CD4-positive, alpha-beta T cell treated with Interleukin-21 for 1 hour (primary cell): ENCODE measurements at places on chromosomes 5 and 9.

DNA sequence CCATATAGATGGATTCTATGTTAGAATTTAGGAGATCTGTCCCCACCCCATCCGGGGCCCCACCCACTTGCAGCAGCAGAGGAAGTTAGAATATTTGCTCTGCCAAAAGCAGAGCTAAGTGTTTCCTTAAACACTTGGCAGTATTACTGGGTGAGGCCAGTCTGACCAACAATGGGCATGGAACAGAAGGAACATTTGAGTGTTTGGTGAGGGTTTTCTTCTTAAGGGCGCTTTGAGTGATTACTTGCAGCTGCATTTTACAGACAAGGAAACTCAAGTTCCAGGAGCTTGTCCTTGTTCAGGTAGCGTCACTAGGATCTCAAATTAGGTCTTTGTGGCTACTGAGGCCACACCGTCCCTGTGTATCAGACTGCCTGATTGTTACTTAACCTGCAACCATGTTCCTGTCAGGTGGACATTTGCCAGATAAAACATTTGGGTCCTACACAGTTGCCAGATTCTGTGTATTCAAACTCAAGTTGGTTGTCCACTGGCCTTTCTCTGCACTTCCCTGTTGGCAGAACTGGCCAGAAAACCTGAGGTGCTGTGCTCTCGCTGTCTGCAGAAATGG, 59.3 kb downstream of the SLC46A2 start:
- no peak for DNase-seq

GRCh38 chr5:169988206-169988605, 7.9 kb upstream of the INSYN2B start:
- no peak for DNase-seq

DNA sequence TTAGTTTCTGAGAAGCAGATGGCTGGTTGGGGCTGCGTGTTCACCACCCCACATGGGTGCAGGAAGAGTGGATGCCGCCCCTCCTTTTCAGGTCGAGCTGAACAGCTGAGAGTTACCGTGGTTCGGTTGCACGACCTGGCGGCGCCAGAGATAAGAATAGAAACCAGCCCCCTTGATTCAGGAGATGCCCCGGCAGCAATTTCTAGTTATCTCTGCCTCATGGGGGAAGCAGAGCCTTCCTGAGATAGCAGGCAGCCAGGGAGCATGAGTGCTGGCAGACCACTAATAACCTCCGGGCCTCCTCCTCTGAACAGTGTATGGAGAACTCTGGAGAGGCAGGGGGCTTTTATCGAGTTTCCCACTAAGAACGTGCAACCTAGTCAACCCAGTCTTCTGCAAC, 177.8 kb downstream of the NSG2 start:
- DNase-seq, result no peak

- no peak for DNase-seq
These were observed 103.4 kb downstream of the MED10 start for GRCh38 chr5:6274846-6275543.

DNA sequence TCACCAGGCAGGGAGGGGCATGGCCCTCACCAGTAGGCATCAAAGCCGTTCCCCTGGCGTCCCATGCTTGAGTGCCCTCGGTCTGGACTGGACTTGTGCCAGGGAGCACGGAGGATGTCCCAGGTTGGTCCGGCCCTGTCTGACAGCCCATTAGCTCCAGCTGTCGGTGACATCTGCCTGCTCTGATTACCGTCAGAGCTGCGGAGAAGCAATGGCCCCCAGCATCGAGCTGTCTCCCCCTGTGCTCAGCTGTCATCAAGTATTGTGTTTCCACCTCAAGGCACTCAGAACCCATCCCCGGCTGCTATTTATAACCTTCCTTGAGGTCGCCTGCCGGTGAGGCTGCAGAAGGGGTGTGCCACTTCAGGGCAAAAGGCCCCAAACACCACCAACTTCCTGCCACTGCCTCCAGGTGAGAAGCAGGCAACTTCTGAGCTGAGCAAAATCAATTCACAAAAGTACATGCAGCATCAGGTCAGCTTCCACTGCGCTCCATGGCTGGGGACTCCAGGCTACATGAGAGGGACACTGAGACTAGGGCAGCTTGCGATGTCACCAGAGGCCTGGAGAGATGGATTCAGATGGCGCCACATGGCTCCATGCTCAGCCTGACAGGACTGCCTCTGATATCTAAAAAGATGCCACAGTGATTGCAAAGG, 142.7 kb downstream of the C5orf15 start:
- peak; percentile 39 for DNase-seq

- no peak for DNase-seq
These were observed 47.2 kb downstream of the RAB24 start for GRCh38 chr5:177256296-177256695.

- DNase-seq, result peak; percentile 54
These were observed 25.0 kb downstream of the LMNB1 start for GRCh38 chr5:126801992-126802294.

DNA sequence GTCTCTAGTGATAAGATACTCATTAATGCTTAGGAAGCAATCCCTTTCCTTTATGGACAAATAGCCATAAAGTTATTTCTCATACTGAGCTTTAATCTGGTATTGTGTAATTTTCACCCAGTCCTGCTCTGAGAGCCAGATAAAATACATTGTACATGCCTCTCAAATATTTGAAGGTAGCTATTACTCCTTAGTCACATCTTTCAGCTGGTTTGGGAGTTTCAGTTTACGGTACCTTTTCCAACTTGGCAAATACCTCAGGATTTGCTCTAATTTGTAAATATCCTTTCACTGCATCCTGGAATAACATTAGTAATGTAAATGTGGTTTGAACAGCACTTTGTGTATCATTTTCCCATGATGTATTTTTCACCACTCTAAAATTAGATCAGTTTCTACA, 47.4 kb downstream of the ABHD17B start:
- no peak for DNase-seq

DNA sequence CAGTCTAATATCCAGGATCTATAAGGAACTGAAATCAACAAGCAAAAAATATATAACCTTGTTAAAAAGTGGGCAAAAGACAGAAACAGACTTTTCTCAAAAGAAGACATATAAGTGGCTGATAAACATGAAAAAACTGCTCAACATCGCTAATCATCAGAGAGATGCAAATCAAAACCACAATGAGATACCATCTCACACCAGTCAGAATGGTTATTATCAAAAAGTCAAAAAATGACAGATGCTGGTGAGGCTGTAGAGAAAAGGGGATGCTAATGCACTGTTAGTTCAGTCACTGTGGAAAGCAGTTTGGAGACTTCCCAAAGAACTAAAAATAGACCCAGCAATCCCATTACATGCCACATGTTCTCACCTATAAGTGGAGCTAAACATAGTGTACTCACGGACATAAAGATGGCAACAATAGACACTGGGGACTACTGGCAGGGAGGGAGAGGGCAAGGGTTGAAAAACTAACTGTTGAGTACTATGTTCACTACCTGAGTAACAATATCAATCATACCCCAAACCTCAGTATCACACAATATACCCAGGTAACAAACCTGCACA, 11.7 kb upstream of the TSSK1B start:
- DNase-seq, result no peak

GRCh38 chr5:9529041-9529480, 16.8 kb downstream of the SEMA5A start:
- DNase-seq, result no peak

GRCh38 chr5:83741571-83741970, 20.9 kb upstream of the HAPLN1 start:
- DNase-seq, result no peak

- DNase-seq, result no peak
These were observed 471 bp upstream of the GHR start for GRCh38 chr5:42422656-42423280.

- DNase-seq, result no peak
These were observed 23.3 kb downstream of the RAD1 start for GRCh38 chr5:34891981-34892380.

DNA sequence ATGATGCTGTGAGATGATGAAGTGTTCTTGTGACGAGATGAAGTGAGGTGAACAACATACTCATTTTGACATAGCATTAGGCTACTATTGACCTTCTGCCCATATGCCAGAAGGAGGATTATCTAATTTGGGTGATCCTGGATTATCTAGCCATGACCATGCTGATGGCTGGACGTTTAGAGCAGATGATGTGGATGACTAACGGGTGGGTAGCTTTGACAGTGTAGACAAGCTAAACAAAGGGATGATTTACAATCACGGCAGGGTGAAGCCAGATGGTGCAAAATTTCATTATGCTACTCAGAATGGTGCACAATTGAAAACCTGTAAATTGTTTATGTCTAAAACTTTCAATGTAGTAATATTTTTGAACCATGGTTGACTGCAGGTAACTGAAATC, 2403.4 kb upstream of the ACO1 start:
- no peak for DNase-seq

GRCh38 chr5:132425975-132426524, 56.5 kb downstream of the SLC22A5 start:
- no peak for DNase-seq

GRCh38 chr5:112010475-112010874, 253.5 kb upstream of the NREP start:
- DNase-seq, result no peak

DNA sequence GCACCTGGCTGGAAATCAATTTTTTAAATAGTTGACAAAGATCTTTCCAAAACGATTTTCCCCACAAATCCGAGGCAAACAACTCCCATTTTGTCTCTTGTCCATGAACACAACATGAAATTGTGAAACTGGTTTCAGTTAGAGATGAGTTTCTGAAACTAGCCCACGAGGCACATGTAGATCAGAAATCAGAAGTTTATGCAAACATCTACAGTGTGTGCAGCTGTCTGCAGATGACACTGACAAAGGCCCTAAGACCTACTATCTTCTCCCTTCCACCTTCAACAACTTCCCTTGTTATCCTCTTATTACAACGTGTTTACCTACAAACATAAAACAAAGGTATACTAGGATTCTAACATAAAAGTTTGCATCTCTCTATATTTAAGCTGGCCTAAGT, 183.3 kb downstream of the DIRAS2 start:
- no peak for DNase-seq

- no peak for DNase-seq
These were observed 56.8 kb downstream of the NIPAL4 start for GRCh38 chr5:157516626-157517325.

GRCh38 chr9:37668116-37668601, 17.4 kb downstream of the FRMPD1 start:
- no peak for DNase-seq

DNA sequence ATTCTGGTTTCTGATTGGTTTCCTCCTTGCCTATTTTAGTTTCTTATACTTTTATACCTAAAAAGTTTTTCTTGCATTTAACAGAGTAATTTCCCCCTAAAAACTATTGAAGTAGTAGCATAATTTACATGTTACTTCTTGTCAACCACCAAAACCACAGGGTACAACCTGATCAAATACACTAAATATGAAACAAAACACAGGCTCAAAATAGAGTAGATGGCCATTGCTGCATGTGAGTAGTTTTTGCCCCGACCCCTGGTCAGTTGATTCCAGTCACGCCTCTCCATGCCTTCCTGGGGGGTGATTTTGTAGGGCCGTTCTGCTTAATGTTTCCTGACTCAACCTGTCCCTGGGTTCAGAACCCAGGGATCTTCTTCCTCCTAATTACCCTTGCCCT, 101.8 kb downstream of the TLE4 start:
- DNase-seq, result no peak

GRCh38 chr5:38305148-38305547, 46.8 kb downstream of the EGFLAM start:
- no peak for DNase-seq

DNA sequence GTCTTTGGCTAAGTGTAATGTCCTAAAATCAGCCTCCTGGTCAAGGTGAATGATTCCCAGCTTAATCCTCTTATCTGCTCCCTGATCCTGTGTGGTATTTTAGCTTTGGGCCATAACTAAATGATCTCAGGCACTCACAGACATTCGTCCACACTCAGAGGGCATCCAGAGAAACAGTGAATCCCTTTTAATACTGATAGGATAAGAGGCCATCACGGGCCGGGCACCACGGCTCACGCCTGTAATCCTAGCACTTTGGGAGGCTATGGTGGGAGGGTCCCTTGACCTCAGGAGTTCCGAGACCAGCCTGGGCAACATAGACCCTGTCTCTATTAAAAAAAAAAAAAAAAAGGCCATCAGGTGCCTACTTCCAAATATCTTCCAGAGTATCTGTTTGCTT, 6.3 kb downstream of the PDCL start:
- DNase-seq, result no peak

DNA sequence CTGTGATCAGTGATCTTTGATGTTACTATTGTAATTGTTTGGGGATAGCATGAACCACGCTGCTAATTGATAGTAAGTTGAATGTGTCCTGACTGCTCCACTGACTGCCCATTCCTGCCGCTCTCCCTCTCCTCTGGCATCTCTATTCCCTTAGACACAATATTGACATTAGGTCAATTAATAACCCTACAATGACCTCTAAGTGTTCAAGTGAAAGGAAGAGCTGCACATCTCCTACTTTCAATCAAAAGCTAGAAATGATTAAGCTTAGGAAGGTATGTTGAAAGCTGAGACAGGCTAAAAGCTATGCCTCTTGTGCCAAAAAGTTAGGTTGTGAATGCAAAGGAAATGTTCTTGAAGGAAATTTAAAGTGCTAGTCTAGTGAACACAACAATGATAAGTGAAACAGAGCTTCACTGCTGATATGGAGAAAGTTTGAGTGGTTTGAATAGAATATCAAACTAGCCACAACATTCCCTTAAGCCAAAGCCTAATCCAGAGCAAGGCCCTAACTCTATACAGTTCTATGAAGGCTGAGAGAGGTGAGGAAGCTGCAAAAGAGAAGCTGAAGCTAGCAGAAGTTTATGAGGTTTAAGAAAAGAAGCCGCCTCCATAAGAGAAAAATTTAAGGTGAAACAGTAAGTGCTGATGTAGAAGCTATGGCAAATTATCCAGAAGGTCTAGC, 12.9 kb downstream of the CLINT1 start:
- DNase-seq, result no peak

GRCh38 chr9:19533373-19533772, 124.6 kb downstream of the ACER2 start:
- no peak for DNase-seq

DNA sequence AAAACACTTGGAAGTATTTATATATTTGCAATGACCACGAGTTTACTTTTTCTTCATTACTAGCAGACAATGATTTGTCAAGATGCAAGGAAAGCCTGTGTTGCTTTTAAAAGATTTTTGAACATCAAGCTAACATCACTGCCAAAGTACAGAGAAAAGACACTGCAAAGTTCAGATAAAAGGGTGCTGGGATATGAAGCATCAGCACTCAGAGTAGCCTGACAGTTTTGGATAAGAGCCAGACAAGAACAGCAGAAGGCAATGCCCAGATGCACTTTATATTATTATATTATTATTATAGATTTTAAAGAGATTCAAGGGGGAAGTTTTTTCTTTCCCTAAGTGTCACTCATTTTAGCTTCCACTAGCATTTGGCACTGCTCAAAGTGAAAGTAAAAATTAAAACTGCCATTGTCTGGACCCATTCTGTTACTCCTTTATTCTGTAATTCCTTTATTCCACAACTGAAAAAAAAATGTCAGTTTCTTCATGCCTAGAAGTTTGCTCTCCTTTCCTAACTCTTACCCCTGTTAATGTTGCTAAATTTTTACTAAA, 240.6 kb downstream of the EFNA5 start:
- DNase-seq, result no peak

DNA sequence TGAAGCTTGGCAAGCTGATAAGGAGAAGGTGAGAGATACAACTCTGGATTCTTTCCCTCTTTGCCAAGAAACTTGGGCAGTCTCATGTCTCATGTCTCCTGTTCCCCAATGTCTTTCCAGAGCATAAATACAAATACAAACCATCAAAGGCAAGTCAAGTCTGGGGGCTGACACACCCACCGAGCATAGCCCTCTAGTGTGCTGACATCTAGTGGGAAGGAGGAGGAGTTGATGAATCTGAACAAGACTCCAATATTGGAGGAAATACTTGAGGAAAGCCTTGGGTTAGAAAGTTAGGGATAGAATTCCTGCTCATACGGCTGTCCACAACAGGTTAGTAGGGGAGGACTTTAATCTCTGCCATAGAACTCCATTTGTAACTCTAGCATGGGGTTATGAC, 8.6 kb downstream of the MLANA start:
- DNase-seq, result no peak
